Adrenal gland (tissue), 19 donors: ENCODE measurements at places on chromosomes 5 and 9. TPM values are rescaled to one million over a fixed set of nuclear protein-coding genes. Genes with fewer than 3 reads are reported as not detected.

DNA sequence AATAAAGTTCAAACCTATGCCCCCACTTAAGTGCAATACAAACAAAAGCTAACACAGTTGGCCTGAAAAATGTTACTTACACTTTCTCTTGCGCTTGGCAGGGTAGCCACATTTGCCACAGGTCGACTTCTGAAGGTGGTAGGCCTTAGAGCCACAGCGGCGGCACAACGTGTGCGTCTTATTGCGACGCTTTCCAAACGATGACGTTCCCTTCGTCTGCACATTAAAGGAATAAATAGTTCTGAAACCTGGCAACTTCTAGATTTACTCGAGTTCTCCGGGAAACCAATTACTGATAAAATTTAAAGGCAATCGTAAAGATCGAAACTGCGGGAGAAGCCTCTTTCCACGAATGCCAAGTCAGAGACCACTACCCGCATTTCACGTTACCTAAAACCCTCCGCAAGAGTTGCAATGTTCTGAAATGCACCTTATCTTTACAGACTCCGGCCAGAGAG is 602 bp downstream of the RPL37 start:
- peak; percentile 35 for DNase-seq

DNA sequence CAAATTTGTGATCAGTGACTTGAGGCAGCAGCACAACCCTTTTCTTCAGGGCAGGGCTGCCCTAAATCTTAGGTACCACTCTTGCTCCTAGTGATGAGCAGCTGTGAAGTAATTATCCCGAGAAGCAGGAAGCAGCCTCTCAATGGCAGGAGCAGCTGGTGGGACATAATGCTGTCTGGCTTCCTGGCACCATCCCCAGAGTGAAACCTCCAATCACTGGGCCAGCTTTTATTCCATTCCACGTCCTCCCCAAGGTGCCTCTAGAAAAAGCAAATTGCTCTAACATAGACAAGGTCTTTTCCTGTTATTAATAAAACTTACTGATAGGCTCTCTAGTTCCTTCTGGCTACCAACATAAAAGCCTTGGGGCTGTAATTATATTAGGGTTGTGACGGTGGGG is 154.0 kb downstream of the FRMD3 start:
- no peak for DNase-seq

DNA sequence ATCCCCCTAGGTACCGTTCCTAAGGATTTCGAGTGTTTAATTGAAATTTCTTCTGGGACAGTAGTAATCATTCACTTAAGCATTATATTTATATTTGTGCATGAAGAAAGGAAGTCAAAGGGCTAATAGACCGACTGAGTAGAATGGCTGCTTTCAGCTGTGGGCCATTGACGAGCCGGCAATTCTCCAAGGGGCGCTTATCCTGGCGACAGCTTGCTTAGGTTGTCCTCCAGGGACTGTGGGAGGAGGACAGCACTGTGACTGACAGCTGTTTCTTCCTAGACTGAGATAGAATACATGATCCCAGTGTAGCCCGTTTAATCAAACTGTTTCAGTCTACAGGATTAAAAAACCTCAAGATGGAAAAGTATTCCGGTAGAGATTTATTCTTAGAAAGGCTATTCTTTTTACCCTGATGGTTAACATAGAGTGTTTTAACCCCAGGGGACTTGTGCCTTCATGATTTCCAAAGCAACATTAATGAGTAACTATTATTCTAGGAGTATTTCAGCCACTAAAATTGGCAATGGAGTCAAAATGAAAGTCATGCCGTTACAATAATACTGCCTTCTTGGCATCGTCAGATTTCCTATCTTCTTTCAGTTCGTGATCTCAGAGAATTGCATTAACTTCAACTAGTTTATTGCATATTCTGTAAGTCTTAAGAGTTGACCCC is 943.1 kb upstream of the WWC1 start:
- no peak for DNase-seq

PCDHGC5 gene
- polyA plus RNA-seq = 0.33 TPM

DNA sequence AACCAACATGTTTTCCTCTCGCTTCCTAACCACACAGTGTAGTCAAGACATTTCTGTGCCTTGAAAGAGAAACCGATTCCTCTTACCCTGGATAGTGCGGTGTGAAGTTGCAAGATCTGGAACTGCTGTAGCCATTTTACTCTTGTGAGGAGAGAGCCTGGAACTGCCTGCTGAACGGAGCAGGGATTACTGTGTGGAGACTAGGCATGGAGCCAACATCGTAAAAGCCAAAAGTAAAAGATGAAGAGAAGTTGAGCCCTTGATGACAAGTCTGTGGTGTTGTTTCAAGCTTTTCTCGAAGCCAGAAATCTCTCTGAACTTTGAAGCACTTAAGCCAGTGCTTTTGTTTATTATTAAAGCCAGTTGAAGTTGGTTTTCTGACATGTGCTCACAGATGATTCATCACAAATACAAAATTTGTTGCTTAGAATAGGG is 110.1 kb upstream of the GRIN3A start:
- no peak for DNase-seq

- no peak for DNase-seq
Measured at GRCh38 chr9:96480736-96481135, 30.8 kb downstream of the HABP4 start.
